ENCODE measurements at places on chromosomes 13 and 19. TPM values are rescaled to one million over a fixed set of nuclear protein-coding genes. Genes with fewer than 3 reads are reported as not detected.

Gene MYCBP2
- total RNA-seq = 44.1 TPM

Gene LYPD3
- total RNA-seq = 0.15 TPM

Gene HSPBP1
- 28.6 TPM for total RNA-seq

Gene ZNF132
- 5.6 TPM for total RNA-seq

Gene ITGBL1
- 3.1 TPM for total RNA-seq

Gene CGB1
- total RNA-seq = not detected
